Germinal center (tissue), 1 donor: ENCODE measurements at places on chromosomes 1 and 21.

GRCh38 chr21:28993293-28993629, 584 bp upstream of the LTN1 start:
- peak; percentile 3 for DNase-seq

- DNase-seq: no peak
These were observed 13.3 kb upstream of the BECN2 start for GRCh38 chr1:241944300-241944699.

- no peak for DNase-seq
These were observed 14.8 kb upstream of the ETV3L start for GRCh38 chr1:157114183-157115121.

GRCh38 chr1:15469361-15469760, 6.5 kb upstream of the CELA2B start:
- DNase-seq: no peak

DNA sequence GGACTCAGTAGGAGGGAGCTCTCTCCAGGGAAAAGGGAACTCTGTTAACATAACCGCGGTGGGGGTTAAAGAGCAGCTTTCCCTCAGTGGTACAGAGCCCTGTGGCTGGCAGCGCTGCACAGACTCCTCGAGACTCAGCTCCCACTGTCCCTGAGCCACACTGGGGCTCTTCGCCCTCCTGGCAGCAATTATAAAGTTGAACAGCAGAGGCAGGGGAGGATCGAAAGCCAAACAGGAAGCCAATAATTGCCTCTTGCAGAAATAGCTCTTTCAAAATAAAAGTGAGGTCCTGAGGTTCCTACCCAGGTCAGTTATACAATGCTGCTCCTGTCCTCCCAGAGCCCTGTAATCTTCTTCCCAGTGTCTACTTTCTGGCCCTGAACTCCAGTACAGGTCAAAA, 77.0 kb downstream of the FAM78B start:
- DNase-seq: no peak

DNA sequence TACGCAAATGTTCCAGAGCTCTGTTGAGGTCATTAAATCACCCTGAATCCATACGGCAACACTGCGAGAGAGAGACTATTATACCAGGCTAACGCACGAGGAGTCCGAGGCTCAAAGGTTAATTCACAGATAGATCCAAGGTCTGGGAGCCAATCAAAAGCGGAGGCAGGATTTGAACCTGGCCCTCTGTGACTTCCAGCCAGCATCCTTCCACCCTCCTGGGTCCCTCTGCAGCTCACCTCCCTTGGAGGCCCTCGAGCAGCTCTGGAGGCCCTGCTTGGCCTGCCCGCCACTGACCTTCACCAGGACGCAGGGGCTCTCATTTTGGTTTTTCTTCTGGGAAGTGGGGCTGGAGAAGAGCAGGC, 42.1 kb downstream of the KIAA1614 start:
- DNase-seq: no peak

GRCh38 chr1:153612111-153612754, 704 bp downstream of the S100A16 start:
- no peak for DNase-seq

DNA sequence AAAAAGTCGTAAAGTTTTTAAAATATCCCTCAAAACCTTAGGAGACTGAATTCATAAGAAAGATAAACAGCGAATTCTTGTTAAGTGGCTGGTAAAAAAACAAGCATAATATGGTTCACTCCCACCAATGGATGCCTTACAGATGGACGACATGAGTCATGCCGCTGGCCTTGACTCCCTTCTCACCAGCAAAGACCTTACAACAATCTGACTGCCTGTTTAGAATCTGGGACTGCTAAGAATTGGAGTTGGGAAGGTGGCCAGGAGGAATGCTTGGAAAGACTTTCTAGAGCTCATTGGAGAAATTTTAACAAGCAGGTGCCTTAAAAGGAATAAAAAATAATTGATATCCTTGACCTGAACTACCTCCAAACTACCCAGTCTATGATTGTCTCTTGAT, 206.9 kb upstream of the FMN2 start:
- DNase-seq: no peak

DNA sequence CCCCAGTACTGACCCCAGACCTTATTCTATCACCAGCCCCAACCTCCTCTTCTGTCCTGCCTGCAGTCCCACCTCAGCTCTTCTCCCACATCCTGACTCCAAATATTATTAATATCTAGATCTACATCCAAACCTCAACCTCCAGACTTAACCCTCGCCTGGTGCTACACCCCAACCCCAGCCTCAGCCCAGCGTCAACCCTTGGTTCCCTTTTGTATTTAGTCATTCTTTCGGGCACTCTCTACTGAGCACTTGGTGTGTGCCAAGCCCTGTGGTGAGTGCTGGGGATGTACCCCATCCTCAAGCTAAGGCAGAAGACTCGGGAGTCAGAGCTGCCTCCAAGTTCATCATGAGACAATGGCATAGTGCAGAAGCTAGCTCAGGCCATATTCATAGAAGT, 1.1 kb downstream of the SHISAL2A start:
- DNase-seq: peak; percentile 9
